NCI-H2081 treated with DMSO at 0.1 percent for 48 hours (cell line): ENCODE measurements at places on chromosomes 7 and 10.

- peak; percentile 10 for DNase-seq
Measured at GRCh38 chr10:62632071-62632809, 172.3 kb upstream of the ADO start.

DNA sequence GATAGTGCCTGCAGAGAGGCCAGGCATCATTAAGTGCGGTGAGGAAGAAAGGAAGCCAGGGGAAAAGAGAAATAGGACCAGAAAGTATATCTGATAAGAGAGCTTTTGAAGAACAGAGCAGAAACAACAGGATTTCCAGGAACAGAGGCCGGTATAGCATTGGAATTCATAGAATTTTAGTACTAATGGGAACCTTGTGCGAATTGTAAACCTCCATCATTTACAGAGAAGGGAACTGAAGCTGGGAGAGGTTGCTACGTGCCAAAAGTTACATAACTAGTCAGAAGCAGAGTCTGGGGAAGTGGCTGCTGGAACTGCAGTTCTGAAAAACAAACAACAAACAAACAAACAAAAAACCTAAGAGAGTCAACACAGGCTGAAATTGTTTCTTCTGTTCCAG lies 5.4 kb upstream of the ZMYND11 start:
- no peak for DNase-seq

- no peak for DNase-seq
Measured at GRCh38 chr7:49432254-49432653, 341.2 kb upstream of the VWC2 start.

DNA sequence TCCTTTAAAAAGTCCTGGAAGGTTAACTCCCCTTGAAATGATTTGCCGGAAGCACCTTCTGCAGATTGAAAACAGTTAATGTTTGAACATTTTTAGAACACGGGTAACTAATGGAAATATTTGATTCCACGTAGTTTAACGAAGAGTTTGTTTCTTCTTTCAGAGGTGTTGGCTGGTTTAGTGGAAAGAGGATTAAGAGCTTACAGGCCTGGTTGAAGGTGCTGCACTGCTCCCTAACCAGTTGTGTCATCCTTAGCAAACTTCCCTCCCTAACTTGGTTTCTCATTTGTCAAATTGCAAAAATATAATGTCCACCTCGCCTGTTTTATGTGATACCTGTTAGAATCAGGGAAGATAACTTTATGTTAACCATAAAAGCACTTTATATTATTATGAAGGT lies 243.0 kb upstream of the FZD8 start:
- DNase-seq, result no peak

DNA sequence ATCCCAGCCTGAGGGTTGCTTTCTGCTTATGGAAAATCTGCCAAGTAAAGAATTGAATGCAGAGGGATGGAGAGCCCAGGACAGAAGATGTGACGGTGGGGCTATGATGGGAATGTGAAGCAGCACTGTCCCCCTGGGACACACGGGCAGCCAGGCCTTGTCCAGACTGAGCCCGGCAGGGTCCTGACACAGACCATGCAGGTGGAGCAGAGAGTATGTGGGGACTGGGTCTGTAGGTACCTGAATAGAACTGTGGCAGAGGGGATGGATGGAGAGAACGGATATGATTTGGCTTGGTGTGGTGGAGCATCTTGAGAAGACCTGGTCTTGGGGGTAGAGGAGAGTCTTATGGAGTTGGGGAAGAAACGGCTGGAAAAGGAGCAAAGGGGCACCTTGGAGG lies 732 bp upstream of the LRRC18 start:
- DNase-seq, result no peak

GRCh38 chr10:75097666-75098285 lies 13.7 kb upstream of the SAMD8 start:
- DNase-seq, result no peak

GRCh38 chr10:2891770-2892124 lies 175.6 kb upstream of the PFKP start:
- no peak for DNase-seq

GRCh38 chr10:89062861-89063260 lies 72.3 kb downstream of the FAS start:
- DNase-seq, result no peak

- DNase-seq, result no peak
Measured at GRCh38 chr10:110421512-110422138, 76.1 kb upstream of the DUSP5 start.

GRCh38 chr10:84076540-84077195 lies 62.6 kb upstream of the GHITM start:
- no peak for DNase-seq

GRCh38 chr10:26468700-26469099 lies 30.6 kb downstream of the APBB1IP start:
- DNase-seq, result no peak

DNA sequence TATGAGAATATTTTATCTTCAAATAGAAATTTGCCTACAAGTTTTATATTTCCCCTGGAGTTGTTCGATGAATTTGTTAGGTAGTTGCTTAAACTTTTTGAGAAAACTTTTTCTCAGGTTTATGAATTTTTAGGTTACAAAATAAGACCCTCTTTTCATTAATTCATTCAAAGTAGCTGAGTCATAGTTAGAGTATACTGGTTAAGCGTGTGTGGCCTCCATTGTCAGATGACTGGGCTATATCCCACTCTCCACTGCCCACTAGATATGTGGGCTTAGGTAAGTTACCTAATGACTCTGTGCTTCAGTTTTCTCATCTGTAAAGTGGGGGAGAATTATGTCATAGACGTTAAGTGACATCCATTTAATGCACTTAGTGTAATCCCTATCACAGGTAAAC lies 1.0 kb downstream of the ASB15 start:
- no peak for DNase-seq

DNA sequence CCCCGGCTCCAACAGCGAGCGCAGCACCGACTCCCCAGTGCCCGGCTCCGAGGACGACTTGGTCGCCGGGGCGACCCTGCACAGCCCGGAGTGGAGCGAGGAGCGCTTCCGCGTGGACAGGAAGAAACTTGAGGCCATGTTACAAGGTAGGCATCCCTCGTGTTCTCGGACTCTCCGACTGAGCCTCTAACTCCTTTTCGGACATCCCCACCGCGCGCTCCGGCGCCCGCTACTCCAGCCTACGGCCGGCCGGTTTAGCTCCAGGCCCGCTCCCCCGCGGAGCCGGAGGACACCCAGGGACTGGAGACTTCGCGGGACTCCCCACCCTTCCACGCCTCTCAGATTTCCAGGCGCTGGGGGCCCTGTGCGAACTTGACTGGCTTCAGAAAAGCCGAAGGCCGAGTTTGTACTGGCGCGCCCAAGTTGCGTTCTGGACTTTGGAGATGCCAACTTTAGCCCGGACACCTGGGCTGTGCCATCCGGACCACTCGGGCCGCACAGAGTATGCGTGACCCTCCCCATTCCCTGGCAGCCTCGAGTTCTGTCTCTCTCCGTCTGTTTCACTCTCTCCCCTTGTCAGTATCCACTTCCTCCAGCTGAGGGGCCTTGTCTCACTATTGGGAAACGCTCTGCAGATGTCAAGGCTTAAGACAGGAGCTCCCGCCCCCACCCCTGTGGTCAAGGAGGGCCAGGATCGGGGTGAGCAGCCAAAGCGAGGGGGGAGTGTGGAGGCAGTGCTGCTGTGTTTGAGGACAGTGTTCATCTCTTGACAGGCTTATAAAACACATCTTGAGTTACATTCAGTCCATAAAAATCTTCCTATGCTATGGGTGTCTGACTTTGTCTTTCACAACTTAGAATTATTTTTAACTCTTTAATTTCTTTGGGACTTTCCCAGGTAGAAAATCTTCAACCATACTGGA lies 777 bp downstream of the BICC1 start:
- DNase-seq, result no peak

DNA sequence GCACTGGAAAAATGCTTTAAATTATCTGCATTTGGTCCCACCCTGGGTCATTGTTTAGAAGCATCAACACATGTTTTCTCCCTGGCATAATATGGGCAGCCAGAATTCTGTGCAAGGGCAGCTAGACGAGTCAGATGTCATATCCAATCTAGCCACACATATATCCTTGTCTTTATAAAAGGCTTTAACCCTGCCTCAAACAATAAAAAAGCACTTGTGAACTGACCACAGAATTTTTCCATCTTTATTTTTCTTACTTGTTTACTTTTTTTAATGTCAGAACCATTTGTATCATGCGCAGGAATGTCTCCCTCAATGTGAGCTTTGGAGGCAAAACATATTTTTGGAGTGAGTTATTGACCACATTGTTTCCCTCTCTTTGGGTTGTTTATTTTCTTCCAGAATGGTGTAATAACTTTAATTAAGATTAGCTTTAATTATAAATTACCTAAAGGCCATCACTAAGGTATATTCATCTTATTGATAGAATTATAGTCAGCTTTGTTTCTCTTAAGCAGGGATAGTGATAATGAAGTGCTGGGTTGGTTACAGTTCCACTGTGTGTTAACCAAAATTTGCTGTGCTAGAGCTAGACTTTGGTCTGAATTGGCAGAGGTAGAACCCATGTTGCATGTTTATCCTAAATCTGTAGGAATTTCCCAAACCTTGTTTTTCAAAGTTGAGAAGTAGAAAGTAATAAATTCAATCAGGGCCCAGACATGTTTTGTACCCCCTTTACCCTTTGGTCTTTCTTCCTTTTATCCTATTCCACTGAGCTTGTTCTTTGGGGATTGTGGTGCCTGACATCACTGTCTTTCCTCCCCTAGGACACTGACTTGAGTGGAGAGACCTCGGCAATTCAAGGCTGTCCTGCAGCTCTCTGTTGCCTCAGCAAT lies 1078.4 kb downstream of the KCNMA1 start:
- no peak for DNase-seq

DNA sequence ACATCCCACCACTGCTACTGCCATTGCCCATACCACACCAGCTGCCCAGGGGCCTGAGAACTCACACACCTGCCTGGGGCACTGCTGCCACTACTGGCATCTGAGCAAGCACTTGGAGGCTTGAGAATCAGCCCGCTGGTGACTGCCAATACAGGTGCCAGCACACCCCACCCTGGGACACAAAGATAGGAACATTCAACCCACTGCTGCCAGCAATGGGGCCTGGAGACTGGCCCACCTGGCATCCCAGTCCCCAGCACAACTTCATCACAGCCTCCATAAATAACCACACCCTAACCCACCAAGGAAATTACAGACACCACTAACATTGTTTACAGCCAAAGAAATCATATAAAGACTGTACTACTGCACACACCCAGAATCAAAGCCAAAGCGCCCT lies 115.9 kb downstream of the SLC16A9 start:
- DNase-seq, result no peak

GRCh38 chr10:112628951-112629609 lies 182.1 kb downstream of the VTI1A start:
- DNase-seq, result no peak

DNA sequence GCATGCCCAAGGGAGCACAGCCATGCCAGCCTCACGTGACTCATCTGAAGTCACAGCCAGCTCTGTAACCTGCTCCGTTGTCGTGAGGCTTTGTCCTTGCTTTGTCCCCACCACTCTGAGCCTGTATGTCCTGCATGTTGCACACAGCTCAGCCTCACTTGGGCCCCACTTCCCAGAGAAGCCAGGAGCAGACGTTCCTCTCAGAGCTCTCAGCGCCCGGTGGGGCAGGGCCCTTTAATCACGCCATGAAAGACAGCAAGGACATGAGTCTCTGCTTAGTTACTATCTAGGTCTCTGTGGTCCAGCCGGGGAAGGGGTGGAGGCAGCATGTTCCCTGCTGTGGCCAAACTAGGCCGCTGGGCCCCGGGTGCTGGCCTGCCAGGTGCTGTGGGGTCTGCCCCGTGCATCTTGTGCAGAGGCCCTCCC lies 127.4 kb upstream of the FAM20C start:
- DNase-seq, result no peak

DNA sequence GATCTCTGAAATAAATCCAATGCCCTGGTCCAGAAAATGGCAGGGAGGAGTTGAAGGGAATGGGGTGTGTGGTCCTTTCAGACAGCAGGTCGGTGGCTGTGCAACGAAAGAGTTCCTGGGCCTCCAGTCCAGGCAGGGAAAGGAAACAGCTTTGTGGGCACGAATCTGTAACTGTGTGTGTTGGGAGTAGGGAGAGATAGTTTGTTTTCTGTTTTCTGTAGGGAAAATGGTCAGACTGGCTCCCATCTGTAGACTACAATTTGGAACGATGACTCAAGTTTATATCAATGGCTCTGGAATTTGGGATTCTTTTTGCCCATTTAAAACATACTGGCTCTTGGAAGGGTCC lies 2.6 kb upstream of the HOXA9 start:
- DNase-seq, result no peak

GRCh38 chr7:128884561-128885369 lies 22.1 kb downstream of the ATP6V1F start:
- no peak for DNase-seq

GRCh38 chr10:70969188-70969587 lies 80.8 kb upstream of the PCBD1 start:
- DNase-seq, result no peak

GRCh38 chr7:148456351-148456750 lies 134.2 kb upstream of the C7orf33 start:
- no peak for DNase-seq

DNA sequence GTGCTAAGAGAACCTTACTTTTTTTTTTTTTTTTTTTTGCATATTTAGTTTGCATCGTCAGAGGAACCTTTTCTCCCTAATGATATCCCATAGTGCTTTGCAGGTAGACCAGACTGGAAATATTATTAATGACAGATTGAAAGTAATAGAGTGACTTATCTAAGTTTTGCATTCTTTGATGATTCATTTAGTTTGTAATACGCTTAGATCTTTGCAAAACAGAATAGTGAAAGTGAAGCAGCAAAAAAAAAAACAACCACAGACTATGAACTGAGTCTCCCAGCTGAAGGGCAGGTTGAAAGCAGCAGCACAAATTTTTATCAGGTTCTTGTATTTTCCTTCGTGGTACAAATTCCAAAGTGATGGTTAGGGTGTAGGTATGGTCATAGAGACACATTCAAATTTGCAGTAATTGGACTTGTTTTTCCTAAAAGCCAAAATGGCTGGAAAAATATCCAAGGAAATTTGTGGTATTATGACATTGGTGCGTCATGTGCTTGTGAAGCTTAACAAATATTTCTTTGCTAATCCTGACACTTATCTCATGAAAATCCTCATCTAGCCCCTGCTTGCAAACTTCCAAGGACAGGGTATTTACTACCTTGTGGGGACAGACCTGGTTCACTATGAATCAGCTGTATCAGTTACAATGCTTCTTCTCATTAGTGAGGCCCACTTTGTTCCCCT lies 81.8 kb upstream of the CREB5 start:
- DNase-seq, result no peak

DNA sequence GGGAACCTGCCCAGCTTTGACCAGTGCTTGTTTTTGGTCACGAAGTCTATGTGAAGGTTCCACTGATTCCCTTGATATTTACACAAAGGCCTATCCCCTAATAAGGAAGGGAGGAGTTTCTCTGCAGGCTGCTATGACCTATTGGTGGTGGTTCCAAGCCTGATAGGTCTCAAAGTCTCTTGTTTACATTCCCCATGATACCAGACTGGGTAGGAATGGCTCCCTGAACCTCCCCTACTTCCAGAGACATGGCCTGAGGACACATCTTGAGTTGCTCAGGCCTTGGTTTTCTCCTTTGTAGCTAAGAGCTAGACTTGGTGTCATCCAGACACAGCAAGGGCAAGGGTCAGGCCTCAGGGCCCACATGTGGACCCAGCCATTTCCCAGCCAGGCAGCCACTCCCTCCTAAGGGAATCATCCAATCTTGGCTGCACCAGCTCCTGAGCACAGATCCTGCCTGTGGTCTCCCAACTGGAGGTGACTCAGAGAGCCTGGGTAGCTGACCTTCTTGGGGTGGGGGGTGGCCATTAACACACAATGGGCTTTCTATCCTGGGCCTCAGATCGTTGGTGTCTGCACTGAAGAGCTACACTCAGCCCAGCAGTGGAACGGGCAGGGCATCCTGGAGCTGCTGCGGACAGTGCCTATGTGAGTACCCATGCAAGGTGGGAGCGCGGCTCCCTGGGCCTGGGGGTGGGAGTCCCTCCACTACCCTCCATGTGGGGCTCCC lies 51.0 kb upstream of the TRIM8 start:
- no peak for DNase-seq

GRCh38 chr10:6054884-6055283 lies 7.3 kb downstream of the IL2RA start:
- DNase-seq, result no peak
